ENCODE measurements at places on chromosomes 1 and 21.

GRCh38 chr1:174720618-174721017 is 272.9 kb downstream of the GPR52 start:
- DNase-seq = no peak

DNA sequence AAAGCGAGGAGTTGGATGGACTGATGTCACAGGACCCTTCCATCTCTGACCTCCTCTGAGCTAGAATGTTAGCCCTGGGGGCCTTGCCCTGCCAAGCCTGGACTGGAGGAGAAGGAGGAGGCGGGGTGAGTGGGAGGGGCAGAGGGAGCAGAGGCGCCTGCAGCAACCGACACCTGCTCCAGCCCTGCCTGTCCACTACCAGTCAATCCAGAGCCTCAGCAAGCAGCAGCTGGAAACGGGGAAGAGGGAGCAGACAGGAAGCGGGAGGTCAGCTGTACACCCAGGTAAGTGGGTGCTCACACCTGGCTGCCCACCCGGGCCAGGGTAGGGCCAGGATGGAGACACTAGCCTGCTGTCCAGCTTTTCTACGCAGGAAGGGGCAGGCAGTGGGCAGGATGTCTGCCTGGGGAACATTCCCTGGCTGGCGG is at the start of gene IGFN1:
TSS of gene IGFN1 (plus strand) at position 201 of the 428 bp plus-strand sequence. CDS start 2,470 bp downstream, outside the sequence.
- DNase-seq = no peak

DNA sequence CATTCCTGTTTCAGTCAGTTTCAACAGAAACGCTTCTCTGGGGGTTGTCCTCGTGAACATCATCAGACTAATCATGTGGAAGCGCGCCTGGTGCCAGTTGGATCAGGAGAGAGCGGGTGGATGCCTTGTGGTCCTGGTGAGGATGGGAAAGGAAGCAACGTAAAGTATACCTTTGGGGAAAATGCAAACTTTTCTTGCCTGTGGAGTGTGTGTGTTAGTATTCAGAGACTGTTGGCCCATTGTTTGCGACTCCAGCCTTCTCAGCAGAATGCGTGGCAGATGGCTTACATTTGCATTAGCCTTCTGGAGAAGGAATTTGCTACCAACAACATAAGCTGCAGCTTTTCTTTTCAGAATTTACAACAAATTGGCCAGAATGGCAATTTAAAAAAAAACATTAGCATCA is 173.9 kb downstream of the RWDD3 start:
- no peak for DNase-seq

DNA sequence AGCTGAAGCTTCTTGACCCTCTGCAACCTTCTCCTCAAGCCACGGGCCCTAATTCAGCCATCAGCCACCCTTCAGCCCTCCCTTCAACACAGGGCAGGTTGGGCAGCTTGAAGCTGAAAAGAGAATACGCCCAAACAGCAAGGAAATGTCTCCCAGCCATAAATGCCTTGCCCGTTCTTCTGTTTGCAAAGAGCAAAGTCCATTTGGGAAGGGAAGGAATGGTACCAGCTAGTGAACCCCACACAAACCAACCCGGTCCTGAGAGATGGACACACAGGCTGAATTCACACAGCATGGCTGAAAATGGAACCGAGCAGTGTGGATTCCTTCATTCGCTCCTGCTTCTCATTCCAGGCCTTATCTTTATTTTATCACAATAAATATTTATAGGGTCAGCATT is 11.5 kb downstream of the PLEKHA6 start:
- DNase-seq = no peak

DNA sequence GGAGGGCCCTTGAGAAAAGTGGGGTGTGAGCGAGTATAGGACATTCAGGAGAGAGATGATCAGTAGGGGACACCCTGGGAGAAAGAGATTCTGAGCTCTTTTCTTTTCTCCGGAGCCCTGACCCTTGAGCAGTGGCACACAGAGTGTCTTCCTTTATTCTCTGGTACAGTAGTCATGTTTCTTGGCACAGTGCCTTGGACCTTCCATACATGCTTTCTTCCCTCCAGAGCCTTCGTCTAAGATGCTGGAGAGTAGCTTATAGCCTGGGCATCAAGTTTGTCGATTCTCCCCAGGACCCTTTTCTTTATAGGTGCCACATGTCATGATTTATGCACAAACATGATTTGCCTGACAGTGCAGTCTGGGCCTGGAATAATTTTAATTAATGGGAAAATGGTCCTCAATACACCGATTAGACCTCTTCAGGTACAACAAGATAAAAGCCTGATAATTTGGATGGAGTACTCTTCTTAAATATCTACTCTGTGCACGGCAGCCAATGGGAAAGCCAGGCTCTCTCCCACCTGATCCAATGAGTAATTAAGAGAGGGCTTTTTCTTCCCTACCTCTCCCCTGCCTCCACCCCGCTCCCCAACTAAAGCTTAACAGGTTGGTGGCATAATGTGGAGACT is at the start of gene TBX19:
TSS of gene TBX19 (plus strand) at position 582 of the 632 bp plus-strand sequence. CDS start 214 bp downstream, outside the sequence.
- DNase-seq = no peak

DNA sequence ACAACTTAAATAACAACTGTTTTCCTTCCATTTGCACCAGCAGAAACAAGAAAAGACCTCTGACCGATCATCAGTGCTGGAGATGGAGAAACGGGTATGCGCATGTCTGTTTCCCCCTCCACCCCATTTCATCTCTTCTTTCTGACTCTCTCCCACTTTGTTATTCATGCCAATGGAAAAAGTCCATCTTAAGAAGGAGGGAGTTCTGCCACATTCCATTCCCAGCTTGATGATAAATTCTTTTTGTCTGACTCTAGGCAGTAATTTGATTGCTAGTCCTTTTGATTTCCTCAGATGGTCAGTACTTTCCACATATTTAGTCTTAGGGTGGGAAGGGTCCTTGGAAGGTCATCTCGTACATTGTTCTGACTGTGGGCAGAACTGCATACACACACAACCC is 142.5 kb downstream of the SYT2 start:
- DNase-seq = no peak

DNA sequence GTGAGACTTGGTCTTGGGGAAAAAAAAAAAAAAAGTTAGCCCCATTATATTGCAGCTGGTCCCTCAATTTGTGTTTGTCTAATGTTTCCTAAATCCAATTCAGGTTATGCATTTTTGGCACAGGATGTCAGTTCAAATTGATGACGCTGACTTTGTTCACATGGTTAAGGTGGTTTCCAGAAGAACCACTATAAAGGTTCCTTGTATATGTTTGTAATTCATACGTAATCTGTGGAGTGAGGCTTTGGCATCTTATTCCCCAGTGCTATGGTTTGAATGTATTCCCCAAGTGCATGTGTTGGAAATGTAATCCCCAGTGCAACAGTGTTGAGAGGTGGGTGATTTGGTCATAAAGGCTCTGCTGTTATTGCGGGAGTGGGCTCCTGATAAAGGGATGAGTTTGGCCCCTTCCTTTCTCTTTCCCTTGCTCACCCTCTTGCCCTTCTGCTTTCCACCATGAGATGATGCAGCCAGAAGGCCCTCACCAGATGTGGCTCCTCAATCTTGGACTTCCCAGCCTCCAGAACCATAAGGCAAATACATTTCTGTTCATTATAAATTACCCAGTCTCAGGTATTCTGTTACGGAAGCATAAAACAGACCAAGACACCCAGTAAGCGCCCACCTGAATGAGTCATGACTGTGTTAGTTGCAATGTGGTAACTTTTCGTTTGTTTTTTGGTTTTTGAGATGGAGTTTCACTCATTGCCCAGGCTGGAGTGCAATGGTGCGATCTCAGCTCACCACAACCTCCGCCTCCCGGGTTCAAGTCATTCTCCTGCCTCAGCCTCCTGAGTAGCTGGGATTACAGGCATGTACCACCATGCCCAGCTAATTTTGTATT is 19.5 kb upstream of the HLCS start:
- DNase-seq = no peak

DNA sequence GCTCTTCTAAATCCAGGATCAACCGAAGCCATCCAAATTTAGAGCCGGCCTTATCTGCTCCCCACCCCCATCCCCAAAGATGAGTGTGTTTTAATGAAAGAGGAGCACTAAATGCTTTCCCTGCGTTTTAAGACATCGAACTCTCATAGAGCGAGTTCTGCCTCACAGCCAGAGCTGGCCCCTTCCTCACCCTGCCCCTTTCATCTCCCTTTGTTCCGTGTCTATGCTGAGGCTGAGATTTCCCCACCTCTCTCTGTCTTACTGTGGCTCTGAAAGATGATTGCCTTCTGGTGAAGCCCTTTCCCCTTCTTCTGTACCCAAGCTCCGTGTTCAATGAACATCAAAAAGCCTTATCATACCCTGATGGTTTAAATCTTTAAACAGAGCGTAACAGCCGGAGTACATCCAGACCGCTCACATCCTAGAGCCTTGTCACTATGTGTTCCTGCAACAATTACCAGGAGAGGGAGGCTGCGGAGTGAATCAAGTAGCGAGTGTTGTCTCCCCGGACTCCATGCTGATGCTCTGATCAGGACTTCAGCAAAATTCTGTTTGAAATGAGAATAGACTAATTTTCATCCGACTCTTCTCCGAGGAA is 110.1 kb downstream of the ZNF326 start:
- no peak for DNase-seq

GRCh38 chr1:31207569-31207968 is 32.1 kb downstream of the NKAIN1 start:
- no peak for DNase-seq

DNA sequence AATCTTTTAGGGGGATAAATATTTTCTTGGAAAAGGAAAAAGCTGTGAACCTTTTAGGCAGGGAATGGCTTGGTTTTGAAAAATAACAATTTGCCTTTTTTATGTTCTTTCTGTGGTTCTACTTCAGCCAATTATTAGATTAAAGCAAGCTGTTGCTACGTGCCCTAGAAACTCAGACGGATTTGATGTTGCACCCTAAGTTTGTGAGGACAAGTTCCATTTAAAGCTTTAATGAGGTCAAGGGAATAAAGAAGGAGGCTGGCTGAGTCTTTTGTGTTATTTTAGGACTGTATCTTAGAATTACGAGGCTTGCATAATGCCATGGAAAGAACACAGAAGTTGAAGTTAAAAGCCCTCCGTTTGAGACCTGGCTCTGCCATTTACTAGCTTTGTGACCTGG is 216.9 kb downstream of the NUF2 start:
- DNase-seq = no peak

GRCh38 chr1:211566431-211567025 is 12.4 kb downstream of the SLC30A1 start:
- no peak for DNase-seq

GRCh38 chr1:244431166-244431565 is 20.5 kb downstream of the ADSS2 start:
- DNase-seq = no peak

DNA sequence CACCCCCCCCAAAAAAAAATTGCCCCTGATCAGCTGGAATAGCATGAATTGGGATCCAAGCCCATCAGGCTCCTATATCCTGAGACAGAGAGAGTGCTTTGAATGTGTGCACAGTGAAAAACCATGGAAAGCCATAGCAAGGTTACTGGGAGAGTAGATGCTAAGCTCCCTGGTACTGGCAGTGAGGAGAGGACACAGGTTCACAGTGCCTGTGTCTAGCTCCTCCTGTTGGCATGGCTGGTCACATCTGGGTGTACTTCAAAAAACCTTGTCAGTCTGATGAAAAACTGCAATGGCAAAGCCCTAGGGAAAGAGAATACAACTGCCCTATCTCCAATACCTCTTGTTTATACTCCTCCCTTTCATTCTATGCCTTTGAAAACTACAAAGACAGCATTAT is 12.9 kb downstream of the COPA start:
- no peak for DNase-seq

DNA sequence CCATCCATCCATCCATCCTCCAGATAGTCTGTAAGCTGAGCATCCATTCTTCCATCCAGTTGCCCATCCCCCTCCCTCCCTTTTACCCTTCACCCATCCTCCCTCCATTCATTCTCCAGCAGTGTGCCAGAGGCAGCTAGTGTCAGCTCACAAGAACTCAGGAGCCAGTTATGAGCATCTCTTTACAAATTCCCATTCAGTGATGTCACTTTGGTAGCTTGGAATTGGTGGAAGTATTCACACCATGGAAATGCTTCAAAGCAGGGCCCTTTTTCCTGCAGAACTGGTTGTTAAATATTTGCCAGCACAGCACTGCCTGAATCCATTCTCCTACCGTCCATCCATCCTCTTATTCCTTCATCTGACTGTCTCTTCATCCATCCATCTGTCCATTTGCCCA is 72.5 kb downstream of the ARHGEF10L start:
- no peak for DNase-seq

GRCh38 chr1:82893712-82894470 is 1093.2 kb downstream of the ADGRL2 start:
- DNase-seq = no peak

DNA sequence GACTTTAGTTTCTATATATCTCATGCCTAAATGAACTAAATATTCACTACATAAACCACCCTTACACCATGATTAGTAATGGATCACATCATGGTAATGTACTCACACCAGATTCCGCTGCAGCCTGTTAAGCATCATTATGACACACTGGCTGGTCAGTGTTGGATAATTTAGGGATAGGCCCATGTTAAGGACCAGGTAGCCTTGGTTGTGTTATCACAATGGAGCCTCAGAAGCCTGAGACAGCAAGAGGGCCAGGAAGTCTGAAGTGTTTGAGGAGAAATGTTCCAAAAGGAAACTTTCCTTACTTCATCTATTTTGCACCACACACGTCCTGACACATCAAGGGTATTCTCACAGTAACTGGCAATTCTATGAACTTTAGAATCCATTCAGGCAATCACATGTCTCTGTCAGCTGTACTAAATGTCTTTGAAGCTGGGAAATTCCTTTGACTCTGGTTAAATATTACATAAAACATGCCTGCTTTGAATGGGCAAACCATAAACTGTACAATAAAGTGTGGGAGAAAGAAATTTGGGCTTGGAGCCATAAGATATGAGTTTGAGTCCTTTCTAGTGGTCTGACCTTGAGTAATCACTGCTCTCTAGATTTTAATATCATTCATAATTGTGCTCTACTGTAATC is 105.3 kb upstream of the DPT start:
- DNase-seq = no peak

GRCh38 chr1:76433526-76433925 is 359.0 kb downstream of the ST6GALNAC3 start:
- DNase-seq = no peak

- DNase-seq = no peak
Measured at GRCh38 chr1:151510614-151510956, 602 bp upstream of the CGN start.

DNA sequence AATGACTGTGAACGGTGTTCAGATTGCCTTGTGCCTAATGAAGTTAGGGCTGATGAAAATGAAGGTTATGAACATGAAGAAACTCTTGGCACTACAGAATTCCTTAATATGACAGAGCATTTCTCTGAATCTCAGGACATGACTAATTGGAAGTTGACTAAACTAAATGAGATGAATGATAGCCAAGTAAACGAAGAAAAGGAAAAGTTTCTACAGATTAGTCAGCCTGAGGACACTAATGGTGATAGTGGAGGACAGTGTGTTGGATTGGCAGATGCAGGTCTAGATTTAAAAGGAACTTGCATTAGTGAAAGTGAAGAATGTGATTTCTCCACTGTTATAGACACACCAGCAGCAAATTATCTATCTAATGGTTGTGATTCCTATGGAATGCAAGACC is 96.6 kb downstream of the ZFYVE9 start:
- peak; percentile 26 for DNase-seq

- DNase-seq = no peak
Measured at GRCh38 chr1:86226204-86226603, 69.6 kb upstream of the COL24A1 start.
